Thoracic aorta (tissue), 2 donors: ENCODE measurements at places on chromosomes 16 and 17.

DNA sequence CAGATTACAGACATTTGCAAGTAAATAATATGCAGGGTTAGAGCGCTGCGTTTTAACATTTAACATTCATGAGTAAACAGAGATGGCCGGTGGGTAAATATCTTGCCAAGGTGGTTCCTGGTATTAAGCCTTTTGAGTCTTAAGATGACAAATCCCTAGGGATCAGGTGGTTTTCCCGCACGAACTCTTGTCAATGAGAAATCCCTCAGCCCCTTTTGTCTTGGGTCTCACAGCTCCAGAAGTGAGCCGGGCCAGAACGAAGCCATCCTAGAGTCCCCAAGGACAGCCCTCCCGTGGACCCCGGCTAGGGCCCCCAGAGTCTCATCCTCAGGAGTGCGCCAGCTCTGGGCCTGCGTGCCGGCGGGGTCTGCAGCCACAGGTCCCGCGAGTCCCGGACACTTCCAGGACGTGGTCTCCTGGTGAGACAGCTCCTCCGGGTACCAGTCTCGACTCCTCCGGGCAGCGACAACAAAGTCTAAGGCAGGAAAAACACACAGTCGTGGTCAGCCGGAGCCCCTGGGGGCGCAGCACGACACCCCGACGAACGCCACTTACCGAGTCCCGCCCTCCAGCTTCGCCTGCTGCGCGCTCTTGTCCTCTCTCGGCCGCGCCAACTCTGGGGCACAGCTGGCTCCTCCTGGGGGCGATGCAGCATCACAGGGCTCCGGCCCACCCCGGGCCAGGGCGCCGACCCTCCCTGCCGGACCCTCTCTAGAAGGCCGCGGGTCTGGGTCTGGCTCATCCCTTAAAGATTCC, 13.3 kb downstream of the MIS12 start:
- DNase-seq, result no peak

- DNase-seq, result no peak
Measured at GRCh38 chr17:27939474-27940465, 46.6 kb upstream of the LYRM9 start.

- no peak for DNase-seq
Measured at GRCh38 chr17:4769628-4770027, 2.1 kb upstream of the TM4SF5 start.

- no peak for DNase-seq
Measured at GRCh38 chr17:78844301-78845005, 3.8 kb upstream of the USP36 start.

GRCh38 chr16:53690771-53691170, 12.9 kb downstream of the RPGRIP1L start:
- DNase-seq, result no peak

DNA sequence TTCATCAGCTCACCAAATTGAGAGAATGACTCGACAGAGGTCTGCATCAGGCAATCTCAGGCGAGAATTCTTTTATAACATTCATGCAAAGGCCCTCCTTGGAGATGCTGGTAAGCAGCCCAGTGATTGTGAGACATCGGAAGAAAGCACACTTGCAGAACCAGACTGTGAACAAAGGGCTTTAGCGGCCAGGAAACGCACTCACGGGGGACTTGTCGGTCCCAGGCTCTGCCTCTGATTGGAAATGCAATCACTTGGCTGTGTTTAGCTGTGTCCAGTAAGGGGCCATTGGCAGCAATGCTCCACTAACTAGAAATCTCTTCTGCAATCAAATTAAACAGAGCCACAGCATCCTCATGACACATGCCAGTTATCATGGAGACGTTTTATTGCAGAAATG, 226.7 kb upstream of the CDH13 start:
- DNase-seq, result no peak

DNA sequence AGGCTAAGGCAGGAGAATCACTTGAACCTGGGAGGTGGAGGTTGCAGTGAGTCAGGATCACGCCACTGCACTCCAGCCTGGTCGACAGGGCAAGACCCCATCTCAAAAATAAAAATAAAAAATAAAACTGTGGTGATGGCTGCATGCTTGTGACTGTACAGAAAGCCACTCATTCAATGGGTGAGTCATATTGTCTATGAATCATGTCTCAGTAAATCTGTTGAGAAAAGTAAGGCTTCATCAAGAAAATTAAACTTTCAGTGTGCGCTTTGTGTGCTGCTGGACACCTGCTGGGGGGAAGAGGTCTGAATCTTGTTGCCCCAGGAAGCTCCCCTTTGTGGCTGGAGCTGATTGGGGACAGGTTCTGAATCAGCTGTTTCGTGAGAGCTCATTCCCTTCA, 11.3 kb downstream of the NUBP1 start:
- DNase-seq, result no peak

- DNase-seq, result no peak
Measured at GRCh38 chr17:42529061-42529460, 7.0 kb upstream of the NAGLU start.

- DNase-seq, result no peak
Measured at GRCh38 chr16:6548507-6548906, 784.1 kb upstream of the RBFOX1 start.

DNA sequence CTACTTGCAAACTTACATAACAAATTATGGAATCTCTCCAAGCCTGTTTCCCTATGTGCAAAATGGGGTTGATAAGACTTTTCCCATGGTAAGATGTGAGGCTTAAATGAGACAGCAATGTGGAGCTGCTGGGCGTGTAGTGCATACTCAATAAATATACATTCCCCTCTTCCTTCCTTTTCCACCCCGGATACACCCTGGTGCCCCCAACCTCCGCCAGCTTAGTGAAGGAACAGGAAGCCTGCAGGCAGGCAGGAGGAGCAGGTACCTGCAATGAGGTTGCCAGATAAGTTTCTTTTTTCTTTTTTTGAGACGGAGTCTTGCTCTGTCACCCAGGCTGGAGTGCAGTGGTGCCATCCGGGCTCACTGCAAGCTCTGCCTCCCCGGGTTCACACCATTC, 14.9 kb downstream of the C17orf50 start:
- DNase-seq, result no peak

GRCh38 chr16:23807028-23807427, 28.8 kb upstream of the PRKCB start:
- DNase-seq, result no peak

- DNase-seq, result no peak
Measured at GRCh38 chr17:28973425-28973824, 22.1 kb upstream of the PHF12 start.

GRCh38 chr16:1158456-1159324, 5.8 kb downstream of the CACNA1H start:
- DNase-seq, result no peak
